ENCODE measurements at places on chromosomes 7 and 10.

GRCh38 chr10:88458209-88458608, 124.9 kb downstream of the RNLS start:
- no peak for DNase-seq

- no peak for DNase-seq
Measured at GRCh38 chr10:49278497-49278981, 20.4 kb upstream of the C10orf71 start.

GRCh38 chr7:14047709-14048399, 58.4 kb upstream of the ETV1 start:
- DNase-seq: no peak

GRCh38 chr10:7210516-7210915, 200.3 kb downstream of the SFMBT2 start:
- no peak for DNase-seq
